ENCODE measurements at places on chromosomes 4 and X.

GRCh38 chrX:132216283-132216682 lies 3.0 kb downstream of the RAP2C start:
- no peak for DNase-seq

- DNase-seq = peak; percentile 30
Measured at GRCh38 chr4:84750260-84750959, 167.5 kb downstream of the CDS1 start.

DNA sequence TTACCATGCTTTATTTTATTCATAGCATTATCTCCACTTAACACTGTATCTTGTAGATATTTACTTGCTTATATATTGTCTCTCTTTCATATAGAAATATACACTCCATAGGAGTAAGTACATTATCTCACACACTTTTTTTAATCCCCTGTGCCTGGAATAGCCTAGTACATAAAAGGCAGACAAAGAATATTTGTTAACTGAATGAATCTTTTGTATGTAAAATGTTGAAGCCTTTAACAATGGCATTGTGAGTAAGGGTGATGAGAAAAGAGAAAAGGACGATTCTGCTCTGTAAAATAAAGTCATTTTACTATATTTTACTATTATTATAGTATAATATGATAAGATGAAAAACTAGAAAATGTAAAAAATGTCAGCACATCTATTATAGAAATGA lies 97.7 kb upstream of the PDHA2 start:
- DNase-seq = no peak

GRCh38 chrX:67546496-67547423 lies 2.9 kb downstream of the AR start:
- no peak for DNase-seq

GRCh38 chrX:6718766-6719165 lies 183.8 kb upstream of the VCX3A start:
- no peak for DNase-seq

GRCh38 chr4:77849278-77849965 lies 13.2 kb upstream of the MRPL1 start:
- no peak for DNase-seq

DNA sequence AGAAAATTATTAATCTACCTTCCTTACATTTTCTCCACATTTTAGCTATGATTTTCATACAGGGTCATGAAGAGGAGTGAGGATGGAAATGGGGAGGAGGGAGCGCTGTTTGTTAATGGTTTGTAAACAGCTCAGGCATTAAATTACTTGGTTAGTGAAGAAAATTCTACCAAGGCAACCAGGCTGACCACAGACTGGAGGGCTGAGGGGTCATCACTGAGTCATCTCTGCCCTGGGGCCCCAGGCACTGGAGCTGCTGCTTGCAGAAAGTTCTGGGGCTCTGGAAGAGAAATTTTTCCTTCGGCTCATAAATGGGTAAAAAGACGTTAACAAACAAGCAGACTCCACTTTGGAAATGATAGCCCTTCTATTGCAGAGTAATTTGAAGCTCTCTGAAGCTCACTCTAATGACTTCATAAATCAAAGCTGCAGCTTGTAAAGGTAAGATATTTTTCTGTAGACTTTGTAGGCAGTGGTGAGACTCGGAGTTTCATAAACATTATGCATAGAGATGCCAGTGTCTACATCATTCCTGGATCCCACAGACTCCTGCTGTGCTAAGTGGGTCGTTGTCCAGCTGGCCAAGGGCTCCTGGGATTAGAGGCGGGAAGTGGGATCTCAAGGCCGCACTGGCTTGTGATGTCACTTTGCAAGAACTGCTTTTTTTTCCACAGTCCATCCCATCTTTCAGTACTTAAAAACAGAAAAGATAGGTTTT lies 159.6 kb downstream of the PTTG2 start:
- DNase-seq = no peak

GRCh38 chrX:997631-998137 lies 214.8 kb downstream of the CRLF2 start:
- no peak for DNase-seq

GRCh38 chrX:131792356-131792749 lies 230.7 kb upstream of the STK26 start:
- DNase-seq = peak; percentile 74

- peak; percentile 61 for DNase-seq
Measured at GRCh38 chrX:115560978-115561604, at the start of gene PLS3. Gene PLS3, plus strand, starts transcription at chrX:115561174. Its CDS starts 49,077 bp downstream, at chrX:115610251.

DNA sequence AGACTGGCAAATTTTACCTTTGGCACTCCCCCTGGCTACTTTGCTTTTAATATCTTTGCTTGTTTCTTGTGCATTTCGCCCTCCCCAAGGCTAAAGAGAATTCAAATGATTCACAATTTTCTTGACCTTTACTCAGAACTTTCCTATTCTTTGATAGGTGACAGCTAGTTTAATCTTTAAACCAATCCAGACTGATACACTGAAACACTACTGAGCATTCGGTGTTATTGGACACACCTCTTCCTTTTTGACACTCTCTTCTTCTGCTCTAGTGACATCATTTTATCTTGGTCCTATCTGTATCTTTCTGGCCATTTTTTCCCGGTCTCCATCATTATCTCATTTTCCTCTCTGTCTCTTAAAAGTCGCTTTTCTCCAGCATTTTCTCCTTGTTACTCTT lies 103.1 kb downstream of the IL1RAPL2 start:
- no peak for DNase-seq

- DNase-seq = no peak
Measured at GRCh38 chr4:33091961-33092360, 2371.8 kb downstream of the PCDH7 start.
